Stimulated activated CD4-positive, alpha-beta T cell treated with anti-CD3 and anti-CD28 coated beads, Interleukin-12 subunit alpha, Interleukin-12 subunit beta, amount 100 ng/mL, for 24 hours (primary cell): ENCODE measurements at places on chromosomes 13 and 19.

GRCh38 chr19:17260842-17261325 is 3.7 kb downstream of the USHBP1 start:
- peak; percentile 77 for DNase-seq

DNA sequence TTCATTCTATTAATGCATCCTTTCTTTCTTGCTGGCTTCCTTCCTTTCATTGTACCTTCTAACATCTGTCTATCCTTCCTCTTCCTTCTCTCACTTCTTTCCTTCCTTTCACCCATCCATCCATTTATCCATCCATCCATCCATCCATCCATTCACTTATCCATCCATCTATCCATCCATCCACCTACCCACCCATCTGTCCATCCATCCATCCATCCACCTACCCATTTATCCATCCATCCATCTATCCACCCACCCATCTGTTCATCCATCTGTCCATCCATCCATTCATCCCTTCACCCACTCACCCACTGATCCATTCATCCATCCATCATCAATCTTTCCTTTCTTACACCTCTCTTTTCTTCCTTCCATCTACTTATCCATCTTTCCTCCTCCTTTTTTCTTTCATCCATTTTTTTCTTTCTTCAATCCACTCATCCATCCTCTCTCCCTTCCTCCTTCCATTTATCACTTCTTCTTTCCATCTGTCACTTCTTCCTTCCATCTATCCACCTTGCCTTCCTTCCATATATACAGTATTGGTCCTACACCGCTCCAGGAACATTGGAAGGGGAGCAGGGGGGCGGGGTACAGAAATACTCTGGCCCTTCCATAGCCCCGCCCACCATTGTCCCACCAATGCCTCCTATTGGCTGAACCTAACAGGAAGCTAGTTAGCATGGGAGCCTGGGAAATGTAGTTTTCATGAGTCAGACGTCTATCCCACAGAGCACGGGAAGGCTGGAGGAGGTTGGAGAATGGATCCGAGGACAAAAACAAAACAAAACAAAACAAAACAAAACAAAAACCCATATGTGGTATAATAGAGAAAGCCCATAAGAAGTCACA is 45.9 kb downstream of the MBD3L1 start:
- DNase-seq = no peak

- DNase-seq = no peak
Measured at GRCh38 chr13:21753117-21753729, 82.3 kb downstream of the FGF9 start.

DNA sequence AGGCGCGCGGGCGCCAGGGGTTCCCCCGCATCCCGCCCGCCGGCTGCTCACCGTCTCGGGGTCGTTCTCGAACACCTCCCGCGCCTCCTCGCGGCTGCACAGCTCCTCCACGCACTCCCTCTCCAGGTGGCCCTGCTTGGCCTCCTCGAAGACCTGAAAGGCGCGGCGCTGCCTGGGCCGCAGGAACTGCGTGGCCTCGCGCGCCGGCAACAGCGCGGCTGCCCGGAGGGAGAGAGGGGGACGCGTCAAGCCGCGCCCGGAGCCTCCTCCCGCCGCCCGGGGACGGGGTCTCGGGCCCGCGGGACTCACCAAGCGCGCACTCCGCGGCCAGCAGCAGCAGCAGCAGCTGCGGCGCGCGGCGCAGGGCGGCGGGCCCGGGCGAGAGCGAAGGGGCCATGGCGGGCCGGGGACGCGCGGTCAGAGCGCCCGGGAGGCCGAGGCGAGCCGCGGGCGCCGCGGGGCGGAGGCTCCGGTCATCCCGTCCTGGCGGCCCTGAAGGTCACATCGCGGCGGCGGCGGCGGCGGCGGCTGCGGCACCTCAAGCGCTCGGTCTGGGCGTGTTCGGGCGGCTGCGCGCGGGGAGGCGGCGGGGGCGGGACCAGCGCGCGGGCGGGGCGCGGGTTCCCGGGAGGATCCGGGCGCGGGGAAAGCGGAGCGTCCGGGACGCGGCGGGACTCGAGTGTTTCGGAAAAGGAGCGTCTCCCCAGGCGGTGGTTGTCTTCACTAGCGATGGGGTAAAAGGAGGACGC is at the start of gene GAS6:
Gene GAS6, minus strand, starts transcription at position 553 of the 749 bp plus-strand sequence. Its CDS starts 156 bp downstream, at position 397.
- no peak for DNase-seq

DNA sequence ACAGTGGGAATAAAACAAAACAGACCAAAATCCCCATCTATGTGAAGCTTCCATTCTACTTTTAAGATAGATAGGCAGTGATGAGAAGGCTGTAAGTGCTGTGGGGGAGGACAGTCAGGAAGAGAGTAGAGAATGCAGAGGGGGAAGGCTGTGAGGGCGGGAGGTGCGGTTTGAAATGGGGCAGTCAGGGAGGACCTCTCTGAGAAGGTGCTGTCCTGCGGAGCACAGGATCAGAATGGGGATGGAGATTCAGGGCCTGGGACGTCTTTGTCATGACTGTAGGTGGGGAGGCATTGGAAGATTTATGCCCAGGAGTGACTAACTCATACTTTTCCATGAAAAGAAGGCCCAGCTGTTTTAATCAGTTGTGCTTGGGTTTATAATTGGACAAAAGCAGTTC is 3.9 kb upstream of the GPR183 start:
- no peak for DNase-seq

- no peak for DNase-seq
Measured at GRCh38 chr13:39039041-39039440, 785 bp downstream of the NHLRC3 start.

DNA sequence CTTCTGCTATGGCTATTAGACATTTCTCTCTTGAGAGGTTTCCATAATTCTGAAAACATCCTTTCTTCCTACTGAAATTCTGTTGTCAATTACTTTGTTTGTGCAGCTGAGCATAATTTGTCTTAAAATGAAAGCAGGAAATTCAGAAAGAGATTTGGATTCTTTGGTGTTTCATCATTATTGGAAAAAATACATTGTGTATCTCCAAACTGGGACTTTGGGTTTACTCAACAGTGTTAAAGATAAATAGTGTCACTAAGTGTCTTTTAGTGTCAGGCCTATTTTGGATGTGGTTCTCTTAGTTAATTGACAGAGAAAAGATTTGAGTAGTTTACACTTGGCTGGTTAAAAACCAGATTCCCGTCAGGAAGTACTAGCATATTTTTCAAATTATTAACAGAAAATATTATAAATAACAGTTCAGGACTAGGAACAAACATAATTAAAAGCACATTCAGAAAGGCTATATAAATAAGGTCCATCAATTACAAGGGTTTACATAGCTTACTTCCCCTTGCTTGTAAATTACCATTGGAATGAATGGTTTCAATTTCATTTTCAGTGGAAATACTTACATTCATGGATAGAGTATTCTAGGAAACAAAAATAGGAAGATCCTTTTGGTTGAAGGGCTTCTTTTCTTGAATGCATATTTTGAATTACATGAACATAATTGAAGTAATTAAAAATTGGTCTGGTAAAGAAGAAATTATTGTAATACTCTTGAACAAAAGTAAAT is 483.1 kb downstream of the GPC6 start:
- DNase-seq = no peak

DNA sequence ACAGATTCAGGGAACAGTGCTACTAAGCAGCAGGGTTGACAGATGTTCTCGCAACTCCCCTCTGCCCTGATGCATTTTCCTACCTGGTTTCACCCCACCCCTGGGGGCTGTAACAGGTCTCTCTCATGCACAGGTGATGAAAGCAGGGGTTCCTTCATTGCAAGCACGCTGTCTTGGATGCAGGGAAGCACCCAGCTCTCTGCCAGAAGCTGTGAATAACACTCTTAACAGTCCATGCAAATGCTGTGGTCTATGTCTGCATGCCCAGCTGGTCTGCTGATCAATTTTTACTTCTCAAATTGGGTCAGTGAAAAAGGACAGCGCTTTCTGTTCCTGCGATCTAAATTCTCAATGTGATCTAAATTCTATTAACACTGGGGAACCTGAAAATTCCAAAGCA is 246.3 kb upstream of the TSHZ3 start:
- no peak for DNase-seq

- no peak for DNase-seq
Measured at GRCh38 chr19:32599258-32599657, 18.3 kb downstream of the PDCD5 start.

GRCh38 chr19:50481351-50482149 is 4.9 kb upstream of the GARIN5A start:
- DNase-seq = no peak

DNA sequence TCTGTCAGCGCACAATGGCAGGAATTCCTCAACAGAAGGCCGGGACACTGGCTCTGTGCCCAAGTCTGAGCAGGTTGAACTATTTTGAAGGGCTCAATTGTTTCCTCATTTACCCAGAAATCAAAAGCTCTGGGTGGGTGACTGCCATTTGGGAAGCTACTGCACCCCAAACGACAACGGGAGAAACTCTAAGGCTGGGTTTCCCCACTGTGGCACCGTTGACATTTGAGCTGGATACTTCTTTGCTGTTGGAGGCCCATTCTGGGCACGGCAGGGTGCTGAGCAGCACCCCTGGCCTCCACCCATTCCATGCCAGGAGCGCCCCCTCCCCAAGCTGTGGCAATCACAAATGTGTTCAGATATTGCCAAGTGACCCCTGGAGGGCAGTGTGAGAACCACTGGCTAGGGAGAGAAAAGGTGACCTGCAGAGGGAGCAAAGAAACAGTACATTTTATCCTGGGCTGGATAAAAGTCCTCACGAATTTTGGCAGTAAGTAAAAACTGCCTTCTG is 62.5 kb downstream of the RFX2 start:
- DNase-seq = no peak

DNA sequence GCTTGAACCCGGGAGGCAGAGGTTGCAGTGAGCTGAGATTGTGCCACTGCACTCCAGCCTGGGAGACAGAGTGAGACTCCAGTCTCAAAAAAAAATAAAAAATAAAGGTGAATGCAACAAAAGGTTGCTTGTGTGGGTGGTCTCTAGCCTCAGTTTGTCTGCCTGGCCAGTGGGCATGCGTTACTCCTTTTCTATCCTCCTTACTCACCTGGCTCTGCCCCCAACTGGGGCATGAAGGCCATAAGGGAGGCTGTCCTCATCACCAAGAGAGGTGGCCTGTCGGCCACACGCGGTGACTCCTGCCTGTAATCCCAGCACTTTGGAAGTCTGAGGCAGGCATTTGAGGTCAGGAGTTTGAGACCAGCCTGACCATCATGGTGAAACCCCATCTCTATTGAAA is 1.9 kb upstream of the JUND start:
- DNase-seq = no peak

DNA sequence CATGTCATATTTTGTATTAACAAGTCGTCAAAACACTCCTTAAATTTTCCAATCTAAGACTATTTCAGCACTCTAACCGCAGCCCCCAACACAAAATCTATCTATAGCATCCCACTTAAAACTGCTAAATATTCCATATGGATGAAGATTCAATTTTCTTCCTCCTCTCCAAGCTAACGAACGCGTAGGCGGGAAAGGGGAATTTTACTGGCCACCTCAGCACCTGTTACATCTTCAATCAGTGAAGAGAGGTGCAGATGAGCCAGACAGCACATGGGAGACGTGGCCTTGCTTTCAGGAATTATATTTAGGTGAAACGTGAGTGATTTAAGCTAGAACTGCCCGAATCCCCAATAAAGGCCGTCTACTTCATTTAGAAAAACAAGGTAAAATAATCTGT is 1.1 kb downstream of the RBM26 start:
- DNase-seq = no peak

- DNase-seq = no peak
Measured at GRCh38 chr13:94966422-94966955, 254.1 kb upstream of the SOX21 start.

DNA sequence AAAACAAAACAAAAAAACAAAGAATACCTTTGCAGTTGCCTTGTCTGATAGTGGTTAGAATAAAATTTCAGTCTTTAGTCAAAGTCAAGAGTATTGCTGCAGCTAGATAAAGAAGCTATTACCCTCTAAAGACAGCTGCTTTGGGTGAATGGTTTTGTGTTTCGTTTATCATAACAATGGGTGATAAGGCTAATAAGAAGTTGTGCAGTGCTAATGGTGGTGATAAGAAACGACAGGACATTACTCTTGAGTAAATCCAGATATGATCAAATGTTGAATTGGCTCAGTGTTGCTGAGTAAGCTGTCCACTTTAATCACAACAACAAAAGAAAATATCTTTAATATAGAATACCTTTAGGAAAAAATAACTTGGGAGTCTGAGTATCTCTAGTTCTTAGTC is 1825.3 kb downstream of the SLITRK5 start:
- DNase-seq = no peak

DNA sequence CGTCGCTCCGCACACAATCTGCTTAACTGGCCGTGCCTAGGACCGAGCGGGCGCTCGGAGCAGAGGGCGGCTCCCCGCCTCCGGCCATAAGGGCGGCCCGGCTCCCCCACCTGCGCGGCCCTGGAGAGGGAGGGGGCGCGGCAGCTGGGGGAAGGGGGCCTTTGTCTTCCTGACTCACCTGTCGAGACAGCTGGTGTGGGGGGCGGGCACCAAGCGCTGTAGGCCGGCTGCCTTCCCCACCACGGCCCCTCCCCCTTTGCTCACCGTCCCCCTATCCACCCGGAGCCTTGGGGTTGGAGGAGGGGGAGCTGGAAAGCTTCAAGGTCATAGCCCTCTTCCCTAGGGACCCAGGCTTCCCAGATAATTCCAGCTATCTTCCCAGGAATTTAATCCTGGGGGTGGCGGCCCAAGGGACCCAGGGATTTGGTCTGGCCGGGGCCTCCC is 1.2 kb downstream of the VASP start:
- DNase-seq = no peak

GRCh38 chr19:42131149-42132029 is 857 bp downstream of the POU2F2 start:
- no peak for DNase-seq

- peak; percentile 91 for DNase-seq
Measured at GRCh38 chr13:111153279-111153976, 38.3 kb downstream of the ARHGEF7 start.

DNA sequence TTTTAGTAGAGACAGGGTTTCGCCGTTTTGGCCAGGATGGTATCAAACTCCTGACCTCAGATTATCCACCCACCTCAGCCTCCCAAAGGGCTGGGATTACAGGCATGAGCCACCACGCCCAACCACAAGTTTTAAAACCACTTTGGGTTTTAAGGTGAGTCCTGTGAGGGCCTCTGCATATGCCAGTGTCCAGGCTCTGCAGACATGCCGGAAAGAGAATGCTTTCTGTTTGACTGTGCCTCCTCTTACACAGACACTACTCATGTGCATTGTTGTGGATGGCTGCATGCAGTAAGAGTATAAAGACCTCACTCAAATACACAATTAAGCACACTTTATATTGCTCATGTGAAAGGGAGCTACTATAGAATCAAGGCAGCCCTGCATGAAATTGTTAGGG is 20.8 kb upstream of the SLC25A30 start:
- DNase-seq = no peak

GRCh38 chr19:948842-949496 is 23.1 kb downstream of the ARID3A start:
- DNase-seq = no peak

DNA sequence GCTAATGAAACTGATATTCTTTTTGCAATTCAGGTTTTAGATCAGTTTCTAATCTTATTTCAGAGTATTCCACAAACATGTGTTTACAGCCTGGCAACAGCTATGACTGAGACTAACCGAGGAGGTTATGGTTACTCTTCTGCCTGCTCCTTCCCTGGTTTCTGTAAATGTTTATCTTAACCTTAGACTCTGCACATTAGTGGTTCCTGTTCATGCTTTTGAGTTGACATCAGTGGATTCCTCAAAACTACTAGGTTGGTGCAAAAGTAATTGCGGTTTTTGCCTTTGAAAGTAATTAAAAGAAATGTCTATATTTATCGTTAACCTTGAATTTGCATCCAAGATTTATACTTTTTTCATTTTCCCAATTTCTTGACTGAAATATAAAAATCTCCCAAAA is 237.0 kb upstream of the TSHZ3 start:
- no peak for DNase-seq

- DNase-seq = no peak
Measured at GRCh38 chr19:900302-901111, 7.2 kb downstream of the RNU6-9 start.
